Amniotic stem cell (primary cell): ENCODE measurements at places on chromosomes 3 and 15.

DNA sequence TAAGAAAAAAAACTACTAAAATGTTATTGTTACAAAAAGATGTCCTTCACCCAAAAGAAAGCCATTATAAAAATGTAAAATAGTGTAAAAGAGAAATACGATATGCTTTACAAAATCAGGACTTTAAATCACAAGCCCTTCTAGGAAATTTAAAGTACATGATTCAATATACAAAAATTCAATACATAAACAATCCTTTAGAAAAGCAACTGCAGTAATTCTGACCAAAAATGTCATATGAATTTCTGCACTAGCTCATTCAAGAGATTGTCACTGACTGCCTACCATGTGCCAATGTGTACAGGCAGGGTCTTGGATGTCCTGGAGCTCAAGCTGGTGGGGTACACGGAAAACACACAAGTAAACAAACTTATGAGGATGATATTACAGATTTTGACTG lies 2.5 kb downstream of the MORC1 start:
- DNase-seq: no peak

GRCh38 chr15:90955624-90956273 lies 1.1 kb downstream of the RCCD1 start:
- no peak for DNase-seq

GRCh38 chr3:98877132-98877531 lies 24.4 kb downstream of the DCBLD2 start:
- DNase-seq: no peak

DNA sequence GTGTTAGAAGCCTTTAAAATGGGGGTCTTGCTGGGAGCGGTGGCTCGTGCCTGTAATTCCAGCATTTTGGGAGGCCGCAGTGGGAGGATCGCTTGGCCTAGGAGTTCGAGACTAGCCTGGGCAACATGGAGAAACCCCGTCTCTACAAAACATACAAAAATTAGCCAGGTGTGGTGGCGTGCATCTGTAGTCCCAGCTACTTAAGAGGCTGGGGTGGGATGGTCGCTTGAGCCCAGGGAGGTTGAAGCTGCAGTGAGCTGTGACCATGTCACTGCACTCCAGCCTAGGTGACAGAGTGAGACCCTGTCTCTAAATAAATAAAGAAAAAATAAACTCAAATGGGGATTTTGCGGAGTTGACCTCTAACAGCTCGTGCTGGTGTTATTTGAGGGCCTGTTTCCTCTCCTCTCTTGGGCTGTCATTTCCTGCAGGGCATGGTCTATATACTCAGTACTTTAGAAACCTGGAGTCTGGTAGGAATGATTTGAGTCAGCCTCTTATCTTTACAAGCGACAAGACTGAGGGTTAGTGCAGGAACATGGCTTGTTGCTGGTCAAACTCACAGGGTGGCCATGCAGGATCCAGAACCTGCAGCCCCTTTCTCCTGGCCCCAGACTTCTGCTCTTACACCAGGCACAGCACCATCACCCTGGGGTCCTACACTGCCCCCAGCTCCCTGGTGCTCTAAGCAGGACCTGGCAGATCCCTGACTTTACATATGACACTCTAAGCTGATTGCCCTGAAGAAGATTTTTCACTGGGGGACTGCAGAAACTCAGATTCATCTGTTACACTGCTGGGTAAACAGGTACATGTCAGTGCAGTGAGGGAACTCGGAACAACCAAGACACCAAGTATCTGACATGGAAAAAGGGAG lies 15.1 kb downstream of the EHD4 start:
- no peak for DNase-seq

GRCh38 chr3:22536541-22536940 lies 666.6 kb upstream of the UBE2E2 start:
- DNase-seq: no peak

DNA sequence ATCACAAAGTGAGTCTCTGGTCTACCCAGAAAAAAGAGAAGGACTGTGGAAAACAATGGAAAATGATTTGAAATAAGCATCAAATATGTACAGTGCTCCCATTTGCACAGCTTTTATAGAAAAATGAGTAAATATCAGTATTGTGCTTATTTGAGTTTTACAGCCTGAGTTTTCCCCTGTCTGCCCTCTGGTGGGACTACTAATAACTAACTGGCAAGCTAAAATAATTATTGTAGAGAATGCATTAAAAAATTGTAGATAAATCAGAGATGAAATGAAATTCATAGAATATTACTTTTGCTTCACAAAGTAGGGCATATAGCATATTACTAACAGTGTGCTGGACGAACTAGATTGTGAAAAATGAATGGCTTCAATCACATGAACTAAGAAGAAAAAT lies 287.1 kb downstream of the NAALADL2 start:
- DNase-seq: no peak

GRCh38 chr3:129316248-129317013 lies 37.8 kb downstream of the HMCES start:
- DNase-seq: peak; percentile 38
